ENCODE measurements at places on chromosomes 7 and 10.

- DNase-seq, result no peak
These were observed 85.3 kb downstream of the AGMO start for GRCh38 chr7:15476531-15476918.

- DNase-seq, result no peak
These were observed 749.2 kb upstream of the PCDH15 start for GRCh38 chr10:55550236-55550635.

DNA sequence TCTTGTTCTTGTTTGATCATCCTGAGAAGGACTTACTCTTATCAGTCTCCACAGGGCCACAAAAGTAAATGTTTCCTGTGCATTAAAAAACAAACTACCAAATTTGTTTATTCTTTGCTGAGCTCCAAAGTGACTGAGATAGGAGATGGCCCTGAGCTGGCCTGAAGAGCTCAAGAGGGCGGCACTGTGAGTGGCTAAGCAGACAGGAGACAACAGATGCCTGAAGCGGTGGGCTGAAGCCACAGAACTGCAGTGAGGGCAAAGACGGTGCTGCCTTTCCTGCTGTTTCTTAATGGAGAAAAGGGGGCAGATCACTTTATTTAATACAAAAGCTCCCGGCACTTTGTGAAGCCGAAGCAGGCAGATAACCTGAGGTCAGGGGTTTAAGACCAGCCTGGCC, 379.6 kb downstream of the ARL4A start:
- DNase-seq, result no peak

- DNase-seq, result no peak
These were observed 141.9 kb downstream of the JMJD1C start for GRCh38 chr10:63323701-63324494.

GRCh38 chr7:105122619-105123018, 108.6 kb downstream of the KMT2E start:
- DNase-seq, result no peak

GRCh38 chr10:83983578-83984255, 155.6 kb upstream of the GHITM start:
- DNase-seq, result no peak

DNA sequence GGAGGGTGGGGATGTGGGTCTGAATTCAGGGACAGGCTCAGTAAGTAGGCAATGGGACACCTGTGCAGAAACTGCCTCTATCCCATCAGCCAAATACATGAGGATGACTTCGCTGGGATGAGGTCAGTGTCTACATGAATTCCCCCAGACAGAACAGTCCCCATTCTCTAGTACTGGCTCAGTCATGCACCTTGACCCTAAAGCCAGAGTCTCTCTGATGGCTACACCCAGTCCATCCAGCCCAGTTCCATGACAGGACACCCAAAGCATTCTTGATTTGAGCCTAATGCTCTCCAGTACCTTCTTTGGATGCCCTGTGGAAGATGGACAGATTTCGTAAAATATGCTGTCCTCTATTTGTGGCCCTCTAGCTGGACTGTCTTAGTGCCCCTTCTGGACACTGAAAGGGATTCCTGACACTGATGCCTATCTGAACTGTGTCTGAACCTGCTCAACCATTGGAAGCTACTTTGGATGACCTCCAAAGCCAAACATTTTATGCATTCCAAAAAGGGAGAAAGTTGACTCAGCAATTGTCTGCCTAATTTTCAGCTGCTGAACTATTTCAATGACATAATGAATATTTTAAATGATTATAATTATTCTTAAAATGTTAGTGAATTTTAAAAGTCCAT, 14.6 kb downstream of the SFRP4 start:
- no peak for DNase-seq

DNA sequence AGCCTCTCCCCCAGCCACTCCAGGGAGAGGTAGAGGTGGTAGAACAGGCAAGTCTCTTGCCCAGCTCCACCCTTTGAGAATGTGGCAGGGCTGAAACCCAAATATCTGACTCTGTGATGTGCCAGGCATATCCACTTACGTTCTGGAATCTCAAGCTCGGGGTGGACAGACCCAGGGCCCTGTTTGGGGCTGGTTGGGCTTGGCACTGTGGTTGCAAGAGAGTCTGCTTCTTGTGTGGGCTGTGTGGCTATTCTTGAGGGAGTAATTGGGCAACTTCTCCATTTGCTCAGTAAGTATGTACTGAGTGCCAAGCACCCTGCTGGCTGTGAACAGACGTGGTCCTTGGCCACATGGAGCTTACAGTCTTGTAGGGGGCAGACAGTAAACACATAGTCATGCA, 4.7 kb downstream of the UBTD1 start:
- DNase-seq, result no peak

DNA sequence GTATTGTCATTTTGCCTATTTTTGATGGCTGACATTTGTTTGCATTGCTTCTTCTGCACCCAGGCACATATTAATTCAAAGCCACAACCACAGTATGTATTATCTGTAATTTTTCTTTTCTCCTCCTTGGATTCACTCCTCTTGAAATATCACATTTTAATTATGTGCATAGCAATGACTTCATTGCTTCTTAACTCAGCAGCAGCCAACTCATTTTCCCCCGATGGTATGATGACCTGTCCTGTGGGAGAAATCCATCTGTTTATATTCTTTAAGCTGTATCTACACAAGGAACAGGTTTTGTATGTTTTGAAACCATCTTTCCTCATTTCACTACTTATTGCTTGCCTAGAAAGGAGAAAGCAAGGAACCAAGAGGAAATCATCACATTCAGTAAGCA, 588.8 kb downstream of the INHBA start:
- no peak for DNase-seq

DNA sequence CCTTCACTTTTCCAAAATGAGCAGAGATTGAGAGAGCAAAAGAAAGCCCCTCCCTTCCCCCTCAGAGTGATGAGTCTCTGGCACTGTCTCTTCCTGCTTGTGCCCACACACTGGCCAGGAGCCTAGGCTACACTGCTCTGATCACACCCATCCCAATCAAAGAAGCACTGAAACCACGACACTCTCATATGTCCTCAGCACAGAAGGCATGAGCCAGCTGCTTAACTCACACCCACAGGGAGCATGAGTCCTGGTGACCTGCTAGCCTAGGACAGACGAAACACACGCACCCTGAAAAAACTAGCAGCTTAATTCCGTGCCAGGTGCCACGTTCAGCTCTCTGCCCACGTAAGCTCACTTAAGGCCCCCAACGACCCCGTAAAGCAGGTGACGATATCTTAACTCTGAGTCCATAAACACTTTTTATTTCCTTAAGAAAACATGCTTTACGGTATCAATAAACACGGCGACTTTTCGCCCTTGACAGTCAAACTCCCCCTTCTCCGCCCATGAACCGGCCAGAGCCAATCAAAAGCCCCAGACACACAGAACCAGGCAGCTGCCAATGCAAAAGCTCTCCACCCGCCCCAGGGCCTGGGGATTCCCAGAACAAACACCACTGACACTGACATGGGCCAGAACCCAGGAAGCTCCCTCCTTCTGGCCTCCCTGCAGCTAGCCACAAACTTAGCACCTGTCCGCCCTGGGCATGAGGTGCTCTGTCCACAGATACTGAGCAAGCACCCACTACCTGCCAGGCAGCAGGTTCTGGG, 69.0 kb downstream of the TNRC18 start:
- no peak for DNase-seq

DNA sequence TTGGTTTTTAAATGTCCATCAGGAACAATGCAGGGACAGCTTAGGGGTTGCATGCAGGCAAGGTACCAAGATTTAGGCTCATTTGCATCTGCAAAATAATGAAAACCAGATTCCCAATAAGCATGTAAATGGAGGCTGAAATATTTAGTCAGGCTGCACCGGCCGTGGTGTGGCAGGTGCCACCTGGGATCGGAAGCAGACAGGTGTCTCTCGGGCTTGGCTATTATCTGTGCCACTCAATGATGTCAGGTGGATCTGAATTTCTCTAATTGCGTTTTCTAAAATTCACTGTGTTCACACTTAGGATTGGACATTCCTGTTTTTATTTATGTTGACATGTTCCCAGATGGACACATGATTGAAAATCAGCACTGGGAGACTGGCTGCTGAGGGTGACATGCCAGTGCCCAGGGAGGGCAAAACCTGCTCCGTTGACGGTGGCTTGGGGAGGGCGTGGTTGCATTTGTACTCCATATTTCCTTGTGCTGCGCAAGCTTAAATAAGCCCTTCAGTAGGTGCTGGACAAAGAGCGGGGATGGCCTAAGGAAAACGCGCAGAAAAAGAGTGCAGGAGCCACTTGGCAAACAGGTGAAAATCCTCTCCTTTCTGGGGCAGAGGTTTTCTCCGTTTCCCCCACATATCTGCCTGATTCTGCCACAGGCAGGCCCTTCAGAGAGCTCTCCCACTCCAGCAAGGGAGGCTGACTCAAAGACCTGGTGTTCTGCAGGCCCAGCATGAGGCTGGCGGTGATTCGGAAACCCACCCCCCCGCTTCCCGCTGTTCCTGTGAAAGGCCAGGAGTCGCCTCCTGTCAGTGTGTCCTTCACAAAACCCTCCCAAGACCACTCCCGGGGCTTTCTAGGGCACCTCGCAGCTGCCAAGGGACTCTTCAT, 142.5 kb downstream of the WDR37 start:
- DNase-seq, result no peak

DNA sequence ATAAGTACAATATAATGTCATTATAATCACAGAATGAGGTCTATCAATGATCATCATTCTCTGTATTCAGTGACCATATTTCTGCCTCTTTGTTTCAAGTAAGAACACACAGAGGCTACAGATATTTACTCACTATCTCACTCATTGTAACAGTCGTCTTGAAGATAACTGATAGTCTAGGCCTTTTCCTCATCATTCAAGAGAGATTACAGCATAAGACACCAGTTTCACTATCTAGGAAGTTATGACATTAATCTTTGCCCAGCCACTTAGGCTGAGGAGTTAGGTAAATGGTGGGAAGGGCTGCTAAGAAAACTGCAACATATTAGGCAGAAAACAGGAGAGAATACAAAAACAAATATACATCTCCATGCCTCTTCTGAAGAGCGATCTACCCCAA, 125.3 kb downstream of the CHCHD3 start:
- no peak for DNase-seq

GRCh38 chr7:72211175-72211574, 201.0 kb downstream of the CALN1 start:
- no peak for DNase-seq

- no peak for DNase-seq
These were observed 3.0 kb upstream of the EBF3 start for GRCh38 chr10:129966889-129967578.

DNA sequence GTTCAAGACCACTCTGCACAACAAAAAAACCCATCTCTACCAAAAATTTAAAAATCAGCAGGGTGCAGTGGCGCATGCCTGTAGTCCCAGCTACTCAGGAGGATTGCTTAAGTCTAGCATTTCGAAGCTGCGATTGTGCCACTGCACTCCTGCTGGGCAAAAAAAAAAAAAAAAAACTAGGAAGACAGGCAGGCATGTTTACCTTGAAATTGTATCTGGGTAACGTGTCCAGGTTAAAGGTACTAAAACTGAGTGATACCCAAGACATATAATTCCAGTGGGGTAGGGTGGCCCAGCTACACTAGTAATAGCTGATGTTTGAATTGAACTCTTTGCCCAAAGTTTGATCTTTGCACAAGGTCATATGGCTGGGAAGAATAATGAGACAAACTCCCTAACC, 16.2 kb downstream of the GHITM start:
- no peak for DNase-seq

DNA sequence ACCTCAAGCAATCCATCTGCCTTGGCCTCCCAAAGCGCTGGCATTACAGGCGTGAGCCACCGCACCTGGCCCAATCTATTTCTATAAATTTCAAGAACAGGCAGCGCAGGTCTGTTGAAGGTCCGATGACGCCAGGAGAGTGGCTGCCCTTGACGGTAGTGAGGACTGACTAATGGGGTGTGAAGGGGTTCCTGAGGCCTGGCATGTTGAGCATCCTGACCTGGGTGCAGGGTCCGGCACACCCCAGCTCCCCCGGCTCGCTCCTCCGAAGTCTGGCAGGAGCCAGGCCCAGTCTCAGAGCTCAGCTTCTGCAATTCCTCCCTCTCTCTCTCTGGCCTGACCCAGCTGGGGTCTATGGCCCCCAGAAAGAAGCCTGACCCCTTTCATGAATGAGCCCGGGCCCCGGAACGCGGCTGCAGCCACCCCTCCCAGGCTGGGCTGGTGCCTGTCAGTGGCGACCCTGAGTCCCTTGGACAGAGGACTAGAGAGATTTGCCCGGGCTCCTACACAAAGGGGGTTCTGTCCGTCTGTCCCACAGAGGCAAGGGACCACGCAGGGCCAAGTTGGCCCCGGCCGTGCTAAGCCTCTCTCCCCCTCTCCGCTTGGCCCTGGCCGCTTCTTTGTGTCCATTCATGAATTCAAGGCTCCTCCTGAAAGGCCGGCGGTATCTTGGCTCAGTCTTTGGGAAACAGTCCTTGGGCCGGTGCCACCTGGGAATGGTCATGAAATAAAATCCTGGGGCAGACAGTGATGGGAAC, 18.8 kb downstream of the MMD2 start:
- DNase-seq, result no peak

DNA sequence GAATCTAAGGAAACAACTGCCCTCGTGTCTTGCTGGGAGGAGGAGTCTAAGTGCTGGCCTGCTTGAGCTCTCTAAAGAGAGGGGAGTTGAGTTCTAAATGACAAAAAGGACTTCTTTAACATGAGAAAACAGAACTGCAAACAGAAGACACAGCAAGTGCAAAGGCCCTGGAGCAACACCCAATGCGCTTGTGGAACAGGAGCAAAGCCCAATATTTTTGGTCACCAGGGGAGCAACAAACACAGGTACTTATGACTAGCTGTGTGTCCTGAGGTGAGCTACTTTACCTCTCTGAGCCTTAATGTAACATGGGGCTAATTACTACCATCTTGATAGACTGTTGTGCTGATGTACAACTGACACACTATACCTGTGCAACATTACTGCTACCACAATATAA, 634.3 kb downstream of the PARD3 start:
- no peak for DNase-seq

- no peak for DNase-seq
These were observed 9.1 kb downstream of the WIPF3 start for GRCh38 chr7:29815181-29816105.

- DNase-seq, result no peak
These were observed 47.2 kb upstream of the GPR37 start for GRCh38 chr7:124812764-124813163.

DNA sequence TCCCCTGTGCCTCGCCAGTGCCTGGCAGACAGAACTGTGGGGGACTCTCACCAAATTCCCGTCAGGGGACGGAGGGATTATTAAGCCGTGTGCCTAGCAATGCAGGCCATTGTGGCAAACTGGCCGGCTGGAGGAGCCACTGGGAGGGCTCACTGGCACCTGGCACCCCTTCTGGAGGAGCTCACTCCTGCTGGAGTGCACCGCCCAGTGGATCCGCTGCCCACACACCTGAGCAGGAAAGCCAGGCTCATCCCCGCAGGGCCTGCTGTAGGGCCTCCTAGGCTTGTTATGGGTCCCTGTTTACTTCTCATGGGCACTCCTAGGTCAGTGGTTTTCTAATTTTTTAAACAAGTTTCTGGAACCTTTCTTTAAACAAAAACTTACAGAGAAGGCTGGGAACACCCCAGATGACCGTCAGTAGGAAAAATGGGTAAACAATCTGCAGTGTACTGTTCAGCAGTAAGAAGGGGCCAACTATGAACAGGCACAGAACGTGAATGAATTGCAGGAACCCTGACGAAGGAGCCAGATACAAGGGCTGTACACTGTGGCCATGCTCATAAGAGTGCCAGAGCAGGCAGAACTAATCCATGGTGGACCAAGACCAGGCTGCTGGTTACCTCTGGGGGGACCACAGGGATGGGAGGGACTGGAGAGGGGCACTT, 64.8 kb downstream of the LANCL2 start:
- DNase-seq, result no peak

Data from stimulated activated CD4-positive, alpha-beta T cell treated with anti-CD3 and anti-CD28 coated beads, Interleukin-4, amount 100 ng/mL, for 48 hours (primary cell).